ENCODE measurements at places on chromosomes 13 and 19. TPM values are rescaled to one million over a fixed set of nuclear protein-coding genes. Genes with fewer than 3 reads are reported as not detected.

The SBK3 gene
- total RNA-seq, result not detected

DNA sequence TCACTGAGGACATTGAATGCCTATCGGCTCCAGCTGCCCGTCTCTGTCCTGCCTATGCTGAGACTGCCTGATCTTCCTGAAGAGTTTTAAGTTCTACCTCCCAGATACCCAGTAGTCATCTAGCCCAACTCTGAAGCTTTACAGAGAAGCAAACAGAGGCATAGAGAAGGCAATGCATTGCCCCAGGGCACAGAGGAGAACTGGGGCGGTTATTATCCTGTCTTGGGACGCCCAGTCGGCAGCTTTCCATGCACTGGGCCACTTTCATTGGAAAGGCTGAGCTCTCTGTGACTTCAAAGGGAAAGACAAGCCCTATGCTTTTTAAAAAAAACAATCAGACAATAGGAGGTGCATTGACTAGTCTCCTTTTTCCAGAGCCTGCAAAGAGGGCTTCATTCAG lies 71.6 kb downstream of the HSPH1 start:
- H3K36me3 ChIP-seq, result no peaks in the 10 kb centered on the region
- H3K27ac ChIP-seq, result no peak overlapping the region
- no peak overlapping the region for H3K4me3 ChIP-seq
- H3K4me1 ChIP-seq, result peaks cover 6% of the 10 kb centered on the region
- no peak for DNase-seq

- no peak for DNase-seq
- peak overlapping the region; percentile 16 for H3K27ac ChIP-seq
- peaks cover 35% of the 10 kb centered on the region for H3K4me1 ChIP-seq
- H3K36me3 ChIP-seq, result peaks cover 34% of the 10 kb centered on the region
- no peaks in the 10 kb centered on the region for H3K27me3 ChIP-seq
Measured at GRCh38 chr13:32731576-32731975, 145.3 kb downstream of the PDS5B start.

DNA sequence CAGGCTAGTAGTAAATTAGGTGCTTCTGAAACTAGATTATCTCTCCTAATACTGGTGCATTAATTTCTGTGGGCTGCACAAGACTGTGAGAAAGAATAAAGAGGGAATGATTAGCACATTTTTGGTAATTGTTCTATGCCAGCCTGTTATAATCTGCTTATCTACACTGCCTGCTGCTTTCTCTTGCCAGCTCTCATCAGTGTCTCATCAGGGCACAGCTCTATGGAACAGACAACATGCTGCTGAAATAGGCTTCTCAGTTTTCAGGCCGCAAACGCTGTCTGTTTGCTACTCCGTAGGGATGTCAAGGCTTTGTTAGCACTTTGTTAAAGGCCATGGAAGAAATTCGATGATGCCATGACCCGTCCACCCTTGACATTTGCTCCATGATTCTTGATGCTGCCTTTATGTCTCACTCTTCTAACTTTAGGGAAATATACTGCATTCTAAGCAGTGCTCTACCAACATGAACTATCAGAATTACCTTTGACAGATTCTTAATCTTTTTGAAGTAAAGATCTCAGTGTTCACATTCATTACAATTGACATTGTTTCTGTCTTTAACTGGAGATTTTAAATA lies 84.0 kb upstream of the PRR20A start:
- DNase-seq, result no peak
- H3K36me3 ChIP-seq, result no peaks in the 10 kb centered on the region
- no peaks in the 10 kb centered on the region for H3K27me3 ChIP-seq
- H3K4me3 ChIP-seq, result no peak overlapping the region

DNA sequence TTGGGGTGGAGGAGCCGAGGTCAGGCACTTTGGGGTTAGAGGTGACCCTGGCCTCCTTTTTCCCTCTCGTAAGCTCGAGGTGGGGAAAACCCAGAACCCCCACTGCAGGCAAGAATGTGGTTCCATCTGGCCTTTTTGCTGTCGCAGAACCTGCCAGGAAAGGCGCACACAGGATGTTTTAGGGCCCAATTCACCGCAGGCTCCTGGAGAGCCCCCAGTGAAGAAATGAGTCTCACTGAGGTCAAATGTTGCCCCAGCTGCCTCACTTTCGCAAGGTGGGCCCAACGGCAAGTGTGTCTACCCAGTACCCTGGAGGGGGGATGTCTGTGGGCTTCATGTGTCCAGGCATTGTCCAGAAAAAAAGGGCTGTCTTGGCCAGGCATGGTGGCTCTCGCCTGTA lies 61.8 kb downstream of the PEX11G start:
- H3K4me1 ChIP-seq, result peaks cover 10% of the 10 kb centered on the region
- H3K4me3 ChIP-seq, result no peak overlapping the region
- DNase-seq, result peak; percentile 17
- H3K27me3 ChIP-seq, result no peaks in the 10 kb centered on the region
- H3K36me3 ChIP-seq, result peaks cover 9% of the 10 kb centered on the region

The CBARP gene
- total RNA-seq, result 1.8 TPM

- peaks cover 9% of the 10 kb centered on the region for H3K36me3 ChIP-seq
- H3K27me3 ChIP-seq, result no peaks in the 10 kb centered on the region
- H3K4me3 ChIP-seq, result peak overlapping the region; percentile 88
- H3K4me1 ChIP-seq, result peaks cover 5% of the 10 kb centered on the region
- peak overlapping the region; percentile 91 for H3K27ac ChIP-seq
Measured at GRCh38 chr19:52335768-52336116, 301 bp upstream of the ZNF610 start.

DNA sequence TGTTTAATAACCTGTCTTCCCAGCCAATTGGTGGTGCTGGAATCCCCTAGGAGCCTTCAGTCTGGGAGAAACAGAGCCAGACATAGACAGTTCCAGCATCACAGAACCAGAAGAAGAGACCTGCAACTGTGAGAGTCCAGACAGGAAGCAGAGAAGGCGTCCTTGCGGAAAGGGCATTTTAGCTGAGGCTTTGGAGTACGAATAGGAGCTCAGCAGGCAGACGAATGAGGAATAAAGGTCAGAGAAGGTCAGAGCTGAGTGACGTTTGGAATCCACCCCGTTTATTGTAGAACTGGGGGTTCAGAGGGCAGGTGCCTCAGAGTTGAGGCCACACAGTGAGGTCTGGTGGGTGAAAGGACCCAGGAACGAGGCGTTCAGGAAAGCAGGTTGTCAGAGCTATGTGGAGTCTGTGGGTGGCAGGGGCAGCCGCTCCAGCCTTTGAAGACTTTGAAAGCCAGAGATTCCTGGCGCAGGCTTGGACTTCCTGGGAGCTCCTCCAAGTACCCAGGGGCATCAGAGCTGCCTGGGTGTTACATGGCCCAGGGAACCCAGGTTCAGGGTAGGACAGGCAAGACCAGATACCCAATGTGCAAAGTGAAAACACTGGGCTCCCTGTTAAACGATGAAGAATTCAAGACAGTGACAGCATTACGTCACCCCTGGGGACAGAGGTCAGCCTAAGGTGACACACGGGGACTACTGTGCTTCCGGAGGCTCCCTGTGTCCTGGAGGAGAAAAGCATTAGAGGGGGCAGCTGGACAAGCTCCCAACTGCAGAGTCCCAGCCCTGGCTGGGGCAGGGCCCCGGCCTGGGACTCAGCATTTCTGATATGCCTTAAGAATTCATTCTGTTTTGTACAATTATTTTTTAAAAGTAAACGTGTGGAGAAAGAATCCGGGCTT lies 5.5 kb downstream of the ARRDC2 start:
- H3K36me3 ChIP-seq, result peaks cover 52% of the 10 kb centered on the region
- DNase-seq, result no peak
- H3K27me3 ChIP-seq, result no peaks in the 10 kb centered on the region
- peaks cover 76% of the 10 kb centered on the region for H3K4me1 ChIP-seq
- peak overlapping the region; percentile 71 for H3K4me3 ChIP-seq
- peak overlapping the region; percentile 97 for H3K27ac ChIP-seq

The CGB1 gene
- not detected for total RNA-seq

GRCh38 chr19:28869459-28869858 lies 343.5 kb downstream of the UQCRFS1 start:
- H3K27ac ChIP-seq, result no peak overlapping the region
- H3K4me1 ChIP-seq, result no peaks in the 10 kb centered on the region
- no peak for DNase-seq
- H3K36me3 ChIP-seq, result no peaks in the 10 kb centered on the region
- H3K27me3 ChIP-seq, result no peaks in the 10 kb centered on the region

The UPK1A gene
- total RNA-seq, result 0.51 TPM

The TRPM4 gene
- total RNA-seq, result 1.4 TPM

All from activated T-helper 1 cell treated with anti-CD3 and anti-CD28 coated beads, Interleukin-12 subunit alpha, Interleukin-12 subunit beta, Interleukin-2, Interleukin-4 antibody, amounts not matched to agents 30 ng/mL and 10 ng/mL and 1 ng/mL, durations not matched to agents 14 hours and 24 hours and 36 hours (primary cell).